Kidney glomerular epithelial cell (primary cell): ENCODE measurements at places on chromosomes 11 and 22.
A peak's percentile ranks its signal among the peaks of the same experiment; 100 is the strongest.

GRCh38 chr11:103434073-103434411 is 324.8 kb downstream of the DYNC2H1 start:
- DNase-seq = no peak

DNA sequence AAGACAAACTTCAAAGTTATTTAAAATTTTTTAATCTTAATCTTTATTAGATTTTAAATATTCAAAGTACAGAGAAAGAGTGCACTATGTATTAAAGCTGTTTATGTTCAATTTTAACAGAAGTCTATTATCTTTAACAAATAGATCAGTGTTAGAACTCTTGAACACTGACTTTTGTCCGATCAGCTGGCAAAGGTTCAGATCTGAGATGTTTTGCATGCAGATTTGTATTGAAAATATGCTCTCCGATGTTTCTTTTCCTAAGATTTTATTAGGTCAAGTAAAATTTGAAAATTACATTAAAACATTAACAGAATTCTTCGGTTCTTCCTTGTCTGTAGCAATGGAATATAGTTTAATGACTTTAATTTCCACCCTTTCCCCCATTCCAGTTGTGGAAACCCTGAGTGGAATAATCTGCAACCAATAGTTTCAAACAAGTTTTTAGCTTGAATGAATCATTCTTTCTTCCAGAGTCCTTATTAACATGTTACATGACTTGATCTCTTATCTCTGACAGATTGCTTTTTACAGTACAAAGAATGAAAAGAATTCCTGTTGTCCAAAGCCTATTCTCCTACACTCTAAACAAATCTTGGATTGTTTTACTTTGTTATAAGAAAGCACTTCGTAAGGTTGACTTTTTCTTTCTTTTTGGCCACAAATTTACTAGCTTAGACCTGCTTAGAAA is 11.4 kb upstream of the TCP11L1 start:
- no peak for DNase-seq

GRCh38 chr22:49062802-49063544 is 764.7 kb downstream of the BRD1 start:
- no peak for DNase-seq

GRCh38 chr11:35787013-35787504 is 124.5 kb downstream of the TRIM44 start:
- no peak for DNase-seq

GRCh38 chr11:35905646-35906276 is 38.1 kb upstream of the LDLRAD3 start:
- no peak for DNase-seq

DNA sequence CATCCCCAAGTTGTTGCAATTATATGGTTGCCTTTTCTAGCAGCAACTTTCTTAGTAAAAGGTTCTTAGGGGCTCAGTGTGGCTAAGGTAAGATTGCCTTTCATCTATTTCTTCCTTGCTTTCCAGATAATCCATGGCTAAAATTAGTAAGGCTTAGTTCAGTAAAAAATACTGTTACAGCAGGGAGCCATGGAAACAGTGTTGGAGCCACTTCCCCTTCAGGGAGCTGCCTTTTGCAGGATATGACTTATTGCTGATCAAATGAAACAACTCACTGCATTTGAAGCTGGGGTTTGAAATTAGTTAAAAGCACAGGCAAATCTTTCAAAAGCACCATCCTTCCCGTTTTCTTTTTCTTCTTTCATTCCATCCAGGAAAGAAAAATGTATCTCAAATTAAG is 184.3 kb downstream of the C11orf87 start:
- no peak for DNase-seq

- DNase-seq = no peak
These were observed 35.7 kb downstream of the EIF3F start for GRCh38 chr11:8022876-8023275.

DNA sequence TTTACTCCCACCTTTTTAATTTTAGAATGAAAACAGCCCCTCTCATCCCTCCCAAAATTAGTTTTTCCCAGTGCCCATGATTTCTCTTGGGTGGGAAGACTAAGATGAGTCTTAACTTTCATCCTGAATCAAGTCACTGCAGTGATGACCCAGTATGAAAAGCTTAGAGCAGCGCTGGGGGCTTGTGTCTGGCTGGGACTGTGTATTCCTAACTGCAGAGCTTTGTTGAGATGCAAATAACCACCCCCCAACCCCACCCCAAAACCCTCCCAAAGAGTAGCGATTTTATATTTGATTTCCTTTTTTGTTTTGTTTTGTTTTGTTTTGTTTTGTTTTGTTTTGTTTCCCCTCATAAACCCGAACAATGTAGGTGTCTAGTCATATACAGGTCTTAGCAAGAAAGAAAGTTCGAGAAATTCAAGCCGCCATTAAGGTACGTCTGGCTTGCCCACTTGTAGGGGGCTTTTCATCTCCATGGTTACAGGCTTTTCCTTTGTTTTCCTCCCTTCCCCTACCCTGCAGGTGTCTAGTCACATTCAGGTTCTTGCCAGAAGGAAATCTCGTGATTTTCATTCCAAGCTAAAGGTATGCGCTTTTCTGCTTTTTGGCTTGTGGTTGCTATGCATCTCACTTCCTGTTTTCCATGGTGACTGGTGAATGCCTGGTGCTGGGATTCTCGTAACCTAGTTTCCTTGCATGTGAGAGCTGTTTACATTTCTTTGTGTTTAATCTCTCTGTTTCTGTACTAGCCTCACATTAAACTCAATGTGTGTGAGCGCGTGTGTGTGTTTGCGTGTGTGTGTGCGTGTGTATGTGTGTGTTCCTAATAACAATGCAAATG is 144.6 kb upstream of the RASSF10 start:
- DNase-seq = peak; percentile 45

DNA sequence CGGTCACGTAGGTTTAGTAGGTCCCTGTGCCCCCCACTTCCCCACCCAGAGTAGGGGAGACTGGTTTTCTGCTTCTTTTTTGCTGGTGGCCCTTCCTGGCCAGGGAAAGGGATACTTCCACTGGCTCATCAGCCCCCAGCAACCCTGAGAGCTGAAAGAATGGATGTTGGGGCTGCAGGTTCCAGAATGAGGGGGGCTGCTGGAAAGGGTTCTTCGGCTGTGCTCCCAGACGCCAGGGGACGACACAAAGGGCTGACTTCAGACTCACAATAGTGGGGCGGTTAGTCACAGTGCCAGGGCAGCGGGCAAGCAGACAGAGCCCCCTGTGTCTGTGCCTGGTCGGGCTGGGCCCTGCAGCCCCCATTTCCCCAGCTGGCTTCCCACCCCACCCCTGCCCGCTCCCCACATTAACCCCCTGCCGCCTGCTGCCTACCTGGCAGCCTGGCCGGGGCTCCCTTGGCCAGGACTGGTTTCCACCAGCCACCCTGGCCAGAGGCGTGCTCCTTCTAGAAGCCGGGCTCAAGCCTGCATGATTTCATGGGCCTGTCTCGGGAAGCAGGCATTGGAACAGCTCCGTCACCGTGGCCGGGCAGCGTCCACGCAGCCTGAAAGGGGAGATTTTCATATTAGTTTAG is 79.1 kb upstream of the WNT7B start:
- peak; percentile 21 for DNase-seq

DNA sequence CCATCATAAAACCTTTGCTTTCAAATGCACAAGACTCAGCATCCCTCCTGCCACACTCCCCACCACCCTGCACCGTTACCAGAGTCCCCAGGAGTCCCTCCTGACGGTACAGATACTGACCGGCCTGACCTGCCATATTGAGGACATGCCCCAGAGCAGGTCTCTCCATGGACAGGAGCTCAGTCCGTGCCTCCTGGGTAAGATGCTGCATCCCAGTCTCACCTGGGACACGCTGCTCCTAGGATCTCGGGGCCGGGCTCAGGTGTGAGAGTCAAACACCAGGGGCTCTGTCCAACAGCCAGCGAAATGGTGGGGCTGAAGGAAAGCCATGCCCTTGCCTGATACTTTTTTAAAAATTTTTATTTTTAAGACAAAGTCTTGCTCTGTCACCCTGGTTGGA is 328.3 kb downstream of the SHANK2 start:
- no peak for DNase-seq

DNA sequence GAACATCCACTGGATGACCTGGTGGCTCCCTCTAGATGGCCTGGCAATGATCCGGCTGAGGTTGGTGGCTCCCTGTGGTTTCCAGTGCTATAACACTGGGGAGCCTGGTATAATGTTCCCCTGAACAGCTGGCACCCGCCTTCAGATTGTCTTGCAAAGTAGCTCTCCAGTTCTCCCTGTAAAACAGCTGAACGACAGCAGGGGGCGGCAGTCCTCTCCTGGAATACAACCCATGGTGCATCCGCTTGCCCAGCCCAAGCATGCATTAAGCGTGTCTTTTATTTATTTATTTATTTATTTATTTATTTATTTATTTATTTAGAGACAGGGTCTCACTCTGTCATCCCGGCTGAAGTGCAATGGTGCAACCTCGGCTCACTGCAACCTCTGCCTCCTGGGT is 258.9 kb downstream of the BUD13 start:
- no peak for DNase-seq

DNA sequence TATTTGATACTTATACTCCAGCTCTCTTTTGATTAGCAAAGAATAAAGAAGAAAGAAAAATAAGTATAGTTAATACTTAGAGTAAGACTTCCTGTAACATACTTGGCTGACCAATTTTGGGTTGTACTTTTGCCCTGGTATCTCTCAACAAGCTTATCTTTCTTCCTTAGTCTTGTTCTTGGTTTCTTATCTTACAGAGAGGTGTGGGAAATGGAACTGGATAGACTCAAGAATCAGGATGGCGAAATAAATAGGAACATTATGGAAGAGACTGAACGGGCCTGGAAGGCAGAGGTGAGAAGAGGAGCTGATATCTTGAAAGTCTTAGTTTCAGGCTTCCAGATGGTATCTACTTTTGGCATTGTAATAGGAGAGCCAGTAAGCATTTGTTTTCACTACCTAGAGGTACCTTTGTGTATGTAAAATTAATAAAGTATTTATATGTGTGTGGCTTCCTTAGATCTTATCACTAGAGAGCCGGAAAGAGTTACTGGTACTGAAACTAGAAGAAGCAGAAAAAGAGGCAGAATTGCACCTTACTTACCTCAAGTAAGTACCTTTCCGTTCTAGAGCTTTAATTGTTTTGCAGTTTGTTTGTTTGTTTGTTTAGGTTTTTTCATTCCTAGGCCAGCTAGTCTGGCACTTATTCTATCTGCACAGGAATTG is 11.3 kb upstream of the BACE1-AS start:
- DNase-seq = no peak

DNA sequence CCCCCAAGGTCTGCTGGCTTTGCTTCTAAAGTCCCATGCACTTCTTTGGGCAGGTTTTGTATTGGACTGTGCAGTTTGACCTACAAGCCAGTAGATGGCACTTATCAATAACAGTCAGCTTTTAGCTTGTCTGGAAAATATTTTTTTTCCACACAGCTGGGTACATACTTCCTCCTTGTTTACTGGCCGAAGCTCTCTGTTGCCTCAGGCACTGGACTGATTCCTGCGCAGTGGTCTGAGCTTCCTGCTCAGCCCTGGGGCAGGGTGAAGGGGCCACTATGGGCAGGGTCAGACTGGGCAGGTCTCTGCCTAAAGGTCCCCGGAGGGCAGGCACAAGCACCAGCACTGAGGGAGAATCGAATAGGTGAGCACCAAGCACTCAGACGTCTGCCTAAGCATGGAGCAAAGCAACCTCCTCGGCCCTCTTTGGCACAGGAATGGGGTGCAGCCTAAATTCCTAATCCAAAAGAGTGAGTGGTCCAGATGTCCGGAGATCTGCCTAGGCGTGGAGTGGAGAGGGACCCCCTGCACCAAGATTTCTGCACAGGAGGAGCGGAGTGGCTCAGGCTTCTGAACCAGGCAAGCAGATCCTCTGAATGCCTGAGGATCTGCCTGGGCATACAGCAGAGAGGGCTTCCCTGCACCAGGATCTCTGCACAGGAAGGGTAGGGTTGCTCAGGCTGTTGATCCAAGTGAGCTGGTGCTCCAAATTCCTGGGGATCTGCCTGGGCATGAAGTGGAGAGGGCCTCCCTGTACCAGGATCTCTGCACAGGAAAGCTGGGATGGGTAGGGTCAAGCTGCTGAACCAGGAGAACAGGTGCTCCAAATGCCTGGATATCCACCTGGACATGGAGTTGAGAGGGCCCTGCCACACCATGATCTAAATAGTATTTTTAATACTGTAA is 105.9 kb upstream of the C11orf58 start:
- peak; percentile 2 for DNase-seq

DNA sequence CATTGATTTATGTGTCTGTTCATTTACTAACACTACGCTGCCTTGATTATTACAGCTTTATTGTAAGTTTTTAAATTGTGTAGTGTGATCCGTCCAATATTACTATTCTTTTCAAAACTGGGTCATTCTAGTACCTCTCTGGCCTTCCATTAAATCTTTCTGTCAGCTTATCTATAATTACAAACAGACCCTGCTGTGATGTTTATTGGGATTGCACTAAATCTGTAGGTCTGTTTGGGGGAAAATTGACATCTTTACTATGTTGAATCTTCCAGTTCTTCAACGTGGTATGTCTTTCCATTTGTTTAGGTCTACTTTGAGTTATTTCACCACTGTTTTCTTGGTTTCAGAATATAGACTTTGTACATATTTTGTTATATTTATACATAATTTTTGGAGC is 15.6 kb downstream of the CABIN1 start:
- DNase-seq = no peak

- DNase-seq = no peak
These were observed 86.2 kb downstream of the ZNRF3 start for GRCh38 chr22:28969401-28970168.

DNA sequence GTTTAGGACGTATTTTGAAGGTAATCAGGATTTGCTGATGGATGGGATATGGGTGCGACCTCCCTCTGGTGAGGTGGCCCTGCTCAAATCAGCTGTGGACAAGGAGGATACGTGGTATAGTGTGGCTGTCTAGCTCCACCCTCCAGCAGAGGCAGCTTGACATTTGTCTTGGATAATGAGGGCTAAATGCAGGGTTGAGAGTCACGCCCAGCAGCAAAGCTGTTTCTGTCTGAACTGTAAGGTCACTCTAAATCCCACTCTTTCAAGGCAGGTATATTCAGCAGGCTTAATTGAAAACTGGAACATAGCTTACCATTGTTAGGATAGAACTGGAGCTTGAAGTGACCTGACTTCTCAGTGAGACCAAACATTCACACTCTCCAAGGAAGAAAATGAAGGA is 98.7 kb downstream of the SWAP70 start:
- no peak for DNase-seq

DNA sequence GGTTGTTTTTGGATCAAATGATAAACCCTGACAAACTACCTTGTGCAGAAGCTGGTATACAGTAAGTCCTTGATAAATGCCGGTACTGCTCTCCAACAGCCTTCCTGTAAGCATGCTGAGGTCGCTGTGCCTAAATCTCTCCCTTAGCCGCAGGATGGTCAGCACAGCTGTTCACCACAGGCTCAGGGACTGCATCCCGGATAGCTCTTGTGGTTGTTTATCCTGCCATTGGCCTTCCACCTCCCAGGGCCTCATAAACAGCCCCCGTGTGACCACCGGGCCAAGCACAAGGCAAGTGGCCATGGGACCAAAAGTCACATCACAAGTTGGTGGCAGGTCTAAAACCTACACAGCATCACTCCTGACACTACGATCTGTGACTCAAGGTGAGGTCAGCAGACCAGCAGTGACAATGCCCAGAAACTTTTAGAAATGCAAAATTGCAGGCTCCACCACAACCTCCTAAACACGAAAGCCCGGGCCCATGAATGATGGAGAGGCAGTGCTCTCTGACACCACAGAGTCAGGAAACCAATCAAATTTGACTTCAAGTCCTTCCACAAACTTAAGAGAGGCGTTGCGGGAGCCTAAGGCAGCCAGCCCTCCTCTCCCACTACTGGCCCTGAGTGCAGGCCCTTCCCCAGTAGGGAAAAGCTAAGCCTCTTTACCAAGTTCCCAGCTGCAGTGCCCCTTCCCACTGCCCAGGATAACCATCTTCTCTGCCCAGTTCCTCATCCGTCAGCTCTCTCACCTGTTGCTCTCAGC is 3.9 kb downstream of the SPATA19 start:
- no peak for DNase-seq

- DNase-seq = peak; percentile 87
These were observed 58.2 kb upstream of the THY1 start for GRCh38 chr11:119481021-119481666.
